ENCODE measurements at places on chromosomes 6 and 20. TPM values are rescaled to one million over a fixed set of nuclear protein-coding genes. Genes with fewer than 3 reads are reported as not detected.

BLOC1S5 gene
- polyA plus RNA-seq, result 31.1 TPM

DNA sequence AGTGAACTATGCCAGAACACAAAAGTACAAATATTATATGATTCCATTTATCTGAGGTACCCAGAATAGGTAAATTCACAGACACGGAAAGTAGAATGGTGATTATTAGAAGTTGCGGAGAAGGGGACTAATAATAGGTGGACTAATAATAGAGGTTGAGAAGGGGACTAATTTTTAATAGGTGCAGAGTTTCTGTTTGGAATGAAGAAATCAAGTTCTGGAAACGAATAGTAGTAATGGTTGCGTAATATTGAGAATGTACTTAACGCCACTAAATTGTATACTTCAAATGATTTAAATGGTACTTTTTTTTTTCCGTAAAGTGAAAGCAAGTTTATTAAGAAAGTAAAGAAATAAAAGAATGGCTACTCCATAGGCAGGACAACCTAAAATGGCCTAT is 33.2 kb downstream of the B4GALT5 start:
- no peak for DNase-seq

- no peak for DNase-seq
These were observed 84.7 kb downstream of the LINC00237 start for GRCh38 chr20:21021472-21021790.

DNA sequence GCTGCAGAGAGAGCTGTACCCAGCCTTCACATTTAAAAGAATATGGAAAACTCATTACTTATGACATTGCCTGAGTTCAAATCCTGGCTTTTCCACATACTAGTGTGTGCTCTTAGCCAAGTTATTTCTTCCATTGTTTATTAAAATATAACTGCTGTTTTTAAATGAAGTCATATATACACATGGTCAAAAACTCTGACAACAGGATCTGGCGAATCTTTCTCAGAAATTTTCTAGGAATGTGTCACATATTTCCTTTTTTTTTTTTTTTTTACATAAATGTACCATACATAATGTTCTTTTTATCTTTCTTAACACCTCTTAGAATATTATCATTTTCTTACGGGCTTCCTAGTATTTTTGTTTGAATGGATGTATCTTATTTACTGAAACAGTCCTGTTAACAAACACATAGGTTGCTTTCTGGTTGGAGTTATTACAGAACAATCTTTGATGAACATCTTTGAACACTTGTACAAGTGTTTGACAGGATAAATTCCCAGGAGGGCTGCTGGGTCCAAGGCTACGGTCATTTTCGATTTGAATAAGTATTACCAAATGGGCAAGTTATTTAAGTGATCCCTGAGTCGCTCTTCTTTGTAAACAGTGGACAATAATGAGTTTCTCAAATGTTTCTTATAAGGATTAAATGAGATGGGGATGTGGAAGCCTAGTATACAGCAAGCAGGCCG is 1.6 kb upstream of the SNX9 start:
- DNase-seq, result no peak

All from left renal cortex interstitium (tissue), 4 donors.